H9 (cell line): ENCODE measurements at places on chromosomes 5 and 9. TPM values are rescaled to one million over a fixed set of nuclear protein-coding genes. Genes with fewer than 3 reads are reported as not detected.

DNA sequence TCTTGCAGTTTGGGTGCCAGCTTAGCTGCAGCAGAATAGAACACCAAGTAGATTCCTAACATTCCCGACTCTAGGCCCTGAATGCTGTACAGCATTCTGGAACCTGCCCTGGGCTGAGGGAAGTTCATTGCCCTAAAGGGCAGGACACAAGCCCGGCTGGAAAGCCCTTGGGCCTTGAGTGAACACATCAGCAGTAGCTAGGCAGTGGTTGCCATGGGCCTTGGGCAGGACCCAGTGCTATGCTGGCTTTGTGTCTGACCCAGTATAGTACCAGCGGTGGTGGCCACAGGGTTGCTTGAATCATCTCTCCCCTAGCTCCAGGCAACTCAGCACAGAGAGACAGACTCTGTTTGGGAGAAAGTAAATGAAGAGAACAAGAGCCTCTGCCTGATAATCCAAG lies 137.8 kb downstream of the AGTPBP1 start:
- no peak for DNase-seq

GRCh38 chr9:15304632-15305031 lies 2.4 kb downstream of the TTC39B start:
- DNase-seq: no peak

- no peak for DNase-seq
These were observed 564 bp downstream of the SLC25A25 start for GRCh38 chr9:128068386-128069205.

DNA sequence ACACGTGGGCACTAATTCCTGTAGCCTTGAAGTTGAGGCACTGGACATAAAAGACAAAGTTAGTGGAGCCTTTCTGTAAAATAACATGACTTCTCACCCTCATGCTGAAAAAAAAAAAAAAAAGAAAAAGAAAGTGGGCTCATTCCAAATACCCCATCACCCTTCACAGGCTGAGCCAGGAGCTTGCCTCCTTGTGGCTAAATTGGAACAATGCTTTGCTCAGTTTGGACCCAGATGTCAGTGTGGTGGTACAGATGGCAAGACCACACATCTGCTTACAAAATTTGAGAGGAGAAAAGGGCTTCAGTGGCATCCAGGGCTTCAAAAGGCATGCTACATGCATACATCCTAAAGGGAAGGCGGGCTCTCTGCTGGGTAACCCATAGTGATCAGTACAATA lies 342.8 kb downstream of the EBF1 start:
- peak; percentile 36 for DNase-seq

CDX1 gene
- 0.22 TPM in 1 of 2 replicates, not detected in the other for total RNA-seq

C7 gene
- 0.52 and 0.70 TPM in 2 replicates for total RNA-seq
